ENCODE measurements at places on chromosomes 4 and X.

DNA sequence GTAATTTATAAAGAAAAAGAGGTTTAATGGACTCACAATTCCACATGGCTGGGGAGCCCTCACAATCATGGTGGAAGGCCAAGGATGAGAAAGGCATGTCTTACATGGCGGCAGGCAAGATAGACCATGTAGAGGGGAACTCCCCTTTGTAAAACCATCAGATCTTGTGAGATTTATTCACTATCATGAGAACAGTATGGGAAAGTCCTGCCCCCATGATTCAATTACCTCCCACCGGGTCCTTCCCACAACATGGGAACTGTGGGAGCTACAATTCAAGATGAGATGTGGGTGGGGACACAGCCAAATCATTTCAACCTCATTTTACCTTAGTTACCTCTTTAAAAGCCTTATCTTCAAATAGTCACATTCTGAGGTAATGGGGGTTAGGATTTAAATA lies 30.9 kb upstream of the ELOVL6 start:
- DNase-seq = no peak

- no peak for DNase-seq
Observed at GRCh38 chrX:152923599-152923998, 25.7 kb downstream of the ZNF185 start.

DNA sequence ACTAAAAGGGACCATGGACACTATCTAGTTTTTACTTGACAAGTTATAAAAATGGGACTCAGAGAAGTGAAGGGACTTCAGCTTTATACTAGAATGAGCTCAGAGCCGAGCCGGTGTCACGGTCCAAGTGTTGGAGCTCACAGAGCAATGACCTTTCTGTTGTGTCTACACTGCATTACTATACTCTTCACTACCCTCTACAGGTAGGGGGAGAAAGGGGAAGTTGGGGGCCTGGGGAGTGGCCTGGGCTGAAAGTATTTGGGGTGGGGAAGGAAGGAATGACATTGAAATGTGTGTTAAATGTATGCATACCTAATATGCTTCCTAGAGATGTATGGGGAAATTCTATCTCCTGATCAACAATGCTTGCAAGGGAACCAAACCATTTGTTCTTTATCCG lies 48.8 kb upstream of the HHIP start:
- no peak for DNase-seq

DNA sequence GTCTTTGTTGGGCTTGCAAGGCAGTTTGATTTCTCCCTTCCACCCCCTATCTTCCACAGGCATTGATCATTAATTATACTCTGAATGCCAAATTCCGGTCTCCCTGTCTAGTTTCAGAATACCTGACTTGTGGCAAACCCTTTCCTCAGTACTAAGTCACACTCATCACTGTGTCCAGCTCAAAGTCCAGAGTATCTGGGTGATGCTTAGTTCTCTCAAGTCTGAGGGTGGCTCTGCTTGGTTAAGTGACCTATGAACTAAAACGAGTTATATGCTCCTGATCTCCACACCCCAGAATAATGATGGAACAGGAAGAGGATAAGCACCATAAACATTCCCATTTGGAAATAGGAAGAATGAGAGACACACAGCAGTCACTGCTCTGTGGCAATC lies 6.5 kb downstream of the SMIM9 start:
- no peak for DNase-seq

DNA sequence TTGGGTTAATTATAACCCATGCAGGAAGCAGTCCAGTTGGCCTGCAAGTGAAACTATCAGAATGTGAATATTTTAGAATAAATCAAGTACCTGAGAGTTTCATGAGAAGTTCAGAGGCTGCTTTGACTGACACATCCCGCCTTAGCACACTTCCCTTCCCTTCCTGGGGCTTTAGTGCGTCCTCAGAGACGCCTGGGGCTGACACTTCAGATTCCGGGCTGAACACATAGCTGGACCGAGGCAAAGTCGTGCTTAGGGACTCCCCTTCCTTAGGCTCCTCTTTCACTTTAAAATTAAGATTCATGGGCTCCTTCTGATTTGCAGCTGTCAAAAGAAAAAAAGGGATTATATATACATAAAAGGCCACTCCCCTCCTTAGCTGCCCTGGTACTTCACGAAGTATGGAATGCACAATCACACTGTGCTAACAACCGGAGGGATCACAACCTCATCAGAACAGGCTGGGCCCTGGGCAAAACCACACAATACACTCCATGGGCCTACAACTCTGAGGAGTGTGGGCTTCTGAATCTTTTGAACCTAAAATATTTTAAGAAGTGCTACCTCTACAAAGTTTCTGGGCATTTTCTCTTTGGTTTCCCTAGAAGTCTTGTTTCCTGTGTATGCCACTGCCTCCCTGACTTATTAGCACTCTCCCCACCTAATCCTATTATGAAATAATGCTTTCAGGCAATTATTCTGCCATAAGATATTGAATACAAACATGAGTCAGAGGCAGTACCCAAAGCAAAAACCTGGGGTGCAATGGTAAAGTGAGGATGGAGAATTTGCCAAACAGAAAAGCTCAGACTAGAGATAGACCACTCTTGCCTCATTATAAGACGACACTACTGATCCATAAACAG lies 68.2 kb downstream of the ZNF827 start:
- no peak for DNase-seq

GRCh38 chr4:158164768-158165213 lies 8.0 kb downstream of the GASK1B start:
- DNase-seq = no peak

GRCh38 chr4:183180096-183180495 lies 81.0 kb downstream of the WWC2 start:
- DNase-seq = no peak

GRCh38 chr4:40306226-40306625 lies 28.9 kb upstream of the CHRNA9 start:
- no peak for DNase-seq

DNA sequence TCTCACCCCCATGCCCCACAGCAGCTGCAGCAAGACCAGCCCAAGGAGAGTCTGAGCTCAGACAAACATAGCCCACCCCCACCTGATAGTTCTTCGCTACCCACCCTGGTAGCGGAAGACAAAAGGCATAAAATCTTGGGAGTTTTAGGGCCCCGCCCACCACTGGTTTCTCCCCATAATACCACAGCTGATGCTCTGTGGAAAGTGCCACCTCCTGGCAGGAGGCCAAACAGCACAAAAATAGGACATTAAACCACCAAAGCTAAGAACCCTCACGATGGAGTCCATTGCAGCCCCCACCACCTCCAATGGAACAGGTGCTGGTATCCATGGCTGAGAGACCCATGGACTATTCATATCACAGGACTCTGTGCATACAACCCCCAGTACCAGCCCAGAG lies 226.7 kb downstream of the SNCA start:
- no peak for DNase-seq

GRCh38 chr4:147423229-147423628 lies 57.7 kb upstream of the EDNRA start:
- no peak for DNase-seq

DNA sequence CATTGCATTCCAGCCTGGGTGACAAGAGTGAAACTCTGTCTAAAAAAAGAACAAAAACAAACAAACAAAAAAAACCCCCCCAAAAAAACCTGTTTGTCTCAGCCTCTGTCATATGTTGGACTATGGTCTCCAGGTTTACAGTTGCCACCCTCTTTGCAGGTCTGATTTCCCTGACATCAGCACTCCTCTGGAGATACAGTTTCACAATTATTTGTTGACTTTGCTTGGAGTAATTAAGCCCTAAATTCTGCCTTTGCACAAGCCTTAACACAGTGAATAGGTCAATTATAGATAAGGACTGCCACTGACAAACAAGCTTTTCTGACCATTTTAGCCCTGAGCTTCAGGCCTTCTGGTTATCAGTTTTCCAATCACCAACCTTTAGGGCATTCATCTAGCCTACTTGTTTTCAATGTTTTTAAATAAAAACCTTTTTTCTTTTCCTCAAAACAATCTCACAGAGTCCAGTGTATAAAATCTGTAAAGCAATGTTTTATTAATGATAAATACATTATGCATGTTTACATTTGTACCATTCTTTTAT lies 20.4 kb upstream of the MAPK10 start:
- DNase-seq = no peak

GRCh38 chr4:185470501-185471195 lies 885 bp downstream of the CCDC110 start:
- no peak for DNase-seq

GRCh38 chr4:99816545-99817308 lies at the start of gene DAPP1:
Gene DAPP1, plus strand, starts transcription at chr4:99816827. Its CDS starts 87 bp downstream, at chr4:99816914.
- DNase-seq = peak; percentile 34

DNA sequence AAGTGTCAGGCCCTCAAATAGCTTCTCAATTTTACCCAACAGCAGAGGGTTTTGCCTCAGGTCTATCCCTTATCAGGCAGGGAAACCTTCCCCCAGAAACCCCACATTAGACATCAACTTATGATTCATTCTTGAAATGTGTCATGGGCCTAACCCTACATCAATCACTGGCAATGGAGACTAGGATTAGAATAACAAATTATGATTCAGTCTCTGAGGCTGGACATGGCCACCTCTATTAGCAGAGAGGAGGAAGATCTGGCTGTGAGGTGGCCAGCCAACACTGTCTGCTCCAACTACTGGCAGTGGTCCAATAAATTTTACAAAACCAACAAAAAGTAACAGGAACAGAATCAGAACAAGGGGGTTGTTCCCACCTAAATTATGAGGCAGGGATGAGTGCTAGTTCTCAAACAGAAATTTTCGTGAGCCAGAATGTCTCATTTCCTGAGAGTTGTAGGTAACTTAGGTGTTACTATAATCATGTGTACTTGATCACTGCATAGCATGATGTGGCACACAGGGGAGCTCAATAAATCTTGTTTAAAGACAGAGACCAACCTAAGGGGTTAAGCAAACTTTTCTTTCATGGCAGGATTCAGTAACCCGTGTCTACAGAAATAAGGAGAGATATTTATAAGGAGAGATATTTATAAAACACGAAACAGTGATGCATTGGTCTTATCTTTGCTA lies 126.8 kb downstream of the NFKB1 start:
- DNase-seq = no peak

- no peak for DNase-seq
Observed at GRCh38 chrX:34332334-34332733, 200.2 kb upstream of the FAM47A start.

DNA sequence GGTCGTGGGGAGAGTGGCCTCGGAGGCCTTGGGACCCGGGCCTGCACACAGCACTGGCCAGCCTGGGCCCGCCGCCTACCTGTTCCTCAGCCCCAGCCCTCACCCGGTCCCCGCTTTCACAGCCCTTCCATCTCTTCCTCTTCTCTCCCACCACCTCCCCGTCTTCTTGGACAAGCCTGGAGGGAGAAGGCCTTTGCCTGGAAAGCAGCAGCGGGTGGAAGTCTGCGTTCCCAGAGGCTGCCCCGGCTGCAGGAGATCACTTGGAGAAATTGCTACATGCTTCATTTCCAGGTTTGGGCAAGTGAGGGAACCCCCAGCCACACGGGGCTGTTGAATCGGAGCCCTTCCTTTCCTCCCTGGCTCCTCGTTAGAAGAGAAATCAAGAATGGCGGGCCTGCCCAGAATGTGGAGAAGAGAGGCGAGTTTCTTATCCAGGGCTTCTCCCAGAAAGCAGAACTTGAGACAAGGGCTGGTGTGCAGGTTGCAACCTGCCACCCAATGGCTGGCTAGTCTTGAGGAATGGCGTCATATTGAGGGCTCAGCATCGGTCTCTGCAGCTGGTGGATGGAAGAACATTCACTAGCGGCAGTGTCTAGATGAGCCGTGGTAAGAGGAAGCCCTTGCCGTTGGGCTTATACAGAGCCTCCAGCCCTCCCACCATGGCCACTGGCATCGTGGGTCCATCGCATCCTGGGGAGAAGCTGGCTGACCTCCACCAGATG lies 1.2 kb upstream of the PDZD4 start:
- no peak for DNase-seq

GRCh38 chr4:153931804-153932203 lies 142.9 kb upstream of the SFRP2 start:
- DNase-seq = no peak

DNA sequence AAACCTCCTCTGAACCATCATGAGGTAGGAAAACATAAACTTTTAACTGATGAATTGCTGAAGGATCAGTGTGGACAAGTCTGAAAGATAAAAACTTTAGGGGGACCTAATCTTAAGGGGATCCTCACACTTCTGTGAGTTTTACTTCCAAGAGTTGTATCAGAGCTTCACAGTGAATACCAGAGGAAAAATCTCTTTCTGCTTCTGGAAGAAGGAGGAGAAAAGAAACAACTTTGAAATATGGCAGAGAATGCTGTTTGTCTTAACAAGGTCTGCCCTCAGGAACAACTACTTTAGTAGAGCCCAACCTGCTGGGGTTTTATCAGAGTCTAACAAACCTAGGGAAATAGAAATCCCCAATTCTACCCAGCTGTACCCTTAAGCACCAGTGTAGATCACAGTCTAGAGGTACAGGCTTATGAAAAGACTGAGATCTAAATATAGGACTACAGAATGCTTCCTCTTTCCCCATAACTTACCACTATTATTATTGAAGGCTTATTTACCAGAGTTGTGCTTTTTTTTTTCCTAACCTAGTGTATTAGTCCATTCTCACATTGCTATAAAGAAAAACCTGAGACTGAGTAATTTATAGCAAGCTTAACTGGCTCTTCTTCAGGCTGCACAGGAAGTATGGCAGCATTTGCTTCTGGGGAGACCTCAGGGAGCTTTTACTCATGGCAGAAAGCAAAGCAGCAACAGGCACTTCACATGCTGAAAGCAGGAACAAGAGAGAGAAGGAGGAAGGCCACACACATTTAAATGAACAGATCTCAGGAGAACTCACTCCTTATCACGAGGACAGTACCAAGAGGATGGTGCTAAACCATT lies 167.9 kb downstream of the CAMK2D start:
- DNase-seq = no peak

GRCh38 chr4:72144241-72144640 lies 112.4 kb downstream of the NPFFR2 start:
- no peak for DNase-seq

DNA sequence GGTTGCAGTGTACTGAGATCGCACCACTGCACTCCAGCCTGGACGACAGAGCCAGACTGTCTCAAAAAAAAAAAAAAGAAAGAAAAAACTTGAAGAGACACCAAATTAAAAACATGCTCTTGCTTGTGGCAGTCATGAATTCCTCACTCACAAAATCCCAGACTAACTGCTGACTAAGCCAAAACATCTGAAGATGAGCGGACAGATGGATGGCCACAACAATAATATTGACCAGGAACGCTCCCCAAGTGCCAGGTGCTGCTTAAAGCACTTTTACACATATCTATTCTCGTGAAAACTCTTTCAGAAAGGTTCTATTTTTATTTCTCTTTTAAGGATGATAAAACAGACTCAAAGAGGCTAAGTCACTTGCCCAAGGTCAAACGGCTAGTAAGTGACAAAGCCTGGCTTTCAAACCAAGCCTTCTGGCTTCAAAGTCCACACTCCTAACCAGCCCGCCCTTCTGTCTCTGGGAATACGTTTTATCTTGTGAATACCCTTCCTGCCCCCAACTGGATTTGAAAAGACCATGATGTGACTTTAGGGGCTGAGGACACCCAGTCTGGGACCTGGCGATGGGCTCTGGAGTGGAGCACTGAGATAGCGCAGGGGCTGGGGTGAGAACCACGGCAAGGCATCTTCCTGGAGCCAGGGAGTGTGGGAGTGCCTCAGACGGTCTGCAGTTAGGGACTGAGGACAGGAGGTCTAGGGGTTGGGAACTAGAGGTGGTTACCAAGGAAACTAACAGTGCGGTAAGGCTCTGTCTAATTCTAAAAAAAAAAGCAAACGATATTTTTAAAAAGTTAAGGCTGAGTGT lies 9.5 kb upstream of the CXCR3 start:
- DNase-seq = no peak

- no peak for DNase-seq
Observed at GRCh38 chr4:4521731-4522130, 20.1 kb downstream of the STX18 start.

All from GM12892 (cell line).